ENCODE measurements at places on chromosomes 2 and 18.
A peak's percentile ranks its signal among the peaks of the same experiment; 100 is the strongest.

DNA sequence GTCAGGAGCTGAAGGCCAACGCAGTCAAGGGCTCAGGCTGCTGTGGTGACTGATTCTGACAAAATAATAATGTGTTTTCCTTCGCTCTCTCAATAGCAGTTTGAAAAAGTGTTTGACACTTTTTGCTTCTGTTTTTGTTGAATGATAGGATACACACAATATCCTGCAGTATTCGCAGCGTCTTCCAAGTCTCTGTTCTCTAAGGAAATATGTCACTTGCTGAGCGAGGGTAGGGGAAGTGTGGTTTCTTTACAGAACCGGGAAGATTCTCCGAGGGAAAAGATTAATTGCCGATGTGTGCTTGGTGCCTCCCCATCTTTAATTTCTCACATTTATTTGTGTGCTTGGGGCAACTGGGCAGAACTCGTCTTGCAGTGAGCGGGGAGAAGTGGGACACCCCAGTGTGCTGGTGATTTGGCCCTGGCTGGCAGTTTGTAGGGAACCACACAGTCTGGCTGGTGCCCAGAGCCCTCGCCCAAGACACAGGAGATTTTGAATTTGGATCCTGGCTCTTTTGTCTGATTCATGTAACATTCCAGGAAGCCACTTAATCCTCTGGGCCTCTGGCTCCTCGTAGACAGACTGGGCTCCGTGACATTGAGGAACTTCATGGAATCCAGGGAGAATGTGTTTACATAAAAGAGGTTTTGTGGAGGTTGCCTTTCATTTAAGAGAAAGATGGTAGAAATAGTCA, 169.4 kb downstream of the LDLRAD4 start:
- DNase-seq: no peak

DNA sequence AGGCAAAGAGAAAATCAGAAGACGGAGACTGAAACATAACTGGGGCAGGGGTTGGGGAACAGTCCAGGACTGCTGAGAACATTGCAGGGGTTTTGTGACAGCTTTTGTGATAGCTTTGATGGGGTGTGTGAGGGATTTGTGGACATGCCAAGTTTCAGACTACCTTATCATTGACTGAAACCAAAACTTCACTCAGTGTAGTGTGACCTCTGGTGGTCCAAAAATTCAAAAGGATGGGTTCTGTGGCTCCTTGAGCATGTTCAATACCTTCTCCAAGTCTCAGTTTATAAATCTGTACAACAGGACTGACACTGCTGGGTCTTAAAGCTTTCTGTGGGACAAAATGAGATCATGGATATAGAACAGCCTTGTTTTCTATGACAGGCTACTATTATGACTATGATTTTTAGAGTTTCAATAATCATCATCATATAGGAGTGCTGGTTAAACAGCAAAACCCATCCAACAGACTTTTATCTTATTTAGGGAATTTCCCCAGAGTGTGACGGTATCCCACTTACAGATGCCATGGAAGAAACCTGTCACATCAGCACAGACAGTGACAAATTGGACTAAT, 259.2 kb upstream of the SLC14A2 start:
- no peak for DNase-seq

- DNase-seq: no peak
Observed at GRCh38 chr2:43100883-43101662, 125.3 kb downstream of the ZFP36L2 start.

- peak; percentile 33 for DNase-seq
Observed at GRCh38 chr18:49858309-49859020, 45.1 kb upstream of the ACAA2 start.

GRCh38 chr2:45345331-45346234, 265.5 kb downstream of the SRBD1 start:
- DNase-seq: no peak

GRCh38 chr2:173090973-173091660, 15.5 kb downstream of the MAP3K20 start:
- DNase-seq: no peak

GRCh38 chr2:206837775-206838174, 72.4 kb downstream of the FASTKD2 start:
- no peak for DNase-seq

GRCh38 chr2:105784589-105784988, 39.9 kb downstream of the NCK2 start:
- no peak for DNase-seq

DNA sequence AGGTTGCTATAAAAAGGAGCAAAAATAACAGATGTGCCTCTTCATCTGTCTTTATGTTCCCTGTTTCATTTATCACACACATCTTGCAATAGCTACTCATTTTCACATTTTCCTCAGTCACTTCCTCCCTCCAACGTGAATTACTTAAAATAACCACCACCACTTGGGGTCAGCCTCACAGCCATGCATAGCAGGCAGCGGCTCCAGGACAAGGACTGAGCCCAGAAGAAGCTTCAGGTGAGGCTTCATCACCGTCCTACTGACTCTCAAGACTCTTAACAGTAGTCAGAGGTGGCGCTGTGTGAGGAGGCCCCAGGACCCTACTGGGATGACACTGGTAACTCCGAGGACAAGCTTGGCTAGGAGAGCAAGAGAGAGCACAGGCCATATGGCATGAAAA, 15.5 kb upstream of the ST8SIA5 start:
- DNase-seq: no peak

- DNase-seq: no peak
Observed at GRCh38 chr2:223944166-223944702, 901 bp downstream of the WDFY1 start.

DNA sequence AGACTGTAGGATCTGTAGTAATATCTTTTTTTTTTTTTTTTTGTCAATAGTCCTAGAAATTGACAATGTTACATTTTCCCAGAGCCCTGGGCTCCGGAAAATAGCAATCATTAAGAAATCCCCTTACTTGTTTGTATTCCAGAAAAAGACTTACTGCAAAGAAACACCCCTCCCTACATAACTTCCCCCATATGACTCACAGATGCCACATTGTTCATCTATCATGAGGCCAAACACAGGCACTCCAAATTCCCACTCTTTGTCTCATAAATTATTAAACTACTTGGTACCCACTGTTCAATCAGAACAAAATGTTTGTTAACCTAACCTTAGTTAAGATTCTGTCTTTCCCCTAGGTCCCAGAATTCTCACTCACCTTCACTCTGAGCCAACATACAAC, 53.5 kb downstream of the TEX51 start:
- no peak for DNase-seq

- no peak for DNase-seq
Observed at GRCh38 chr2:65096948-65097347, 33.0 kb downstream of the RAB1A start.

GRCh38 chr2:213227458-213227857, 56.8 kb upstream of the SPAG16 start:
- no peak for DNase-seq

DNA sequence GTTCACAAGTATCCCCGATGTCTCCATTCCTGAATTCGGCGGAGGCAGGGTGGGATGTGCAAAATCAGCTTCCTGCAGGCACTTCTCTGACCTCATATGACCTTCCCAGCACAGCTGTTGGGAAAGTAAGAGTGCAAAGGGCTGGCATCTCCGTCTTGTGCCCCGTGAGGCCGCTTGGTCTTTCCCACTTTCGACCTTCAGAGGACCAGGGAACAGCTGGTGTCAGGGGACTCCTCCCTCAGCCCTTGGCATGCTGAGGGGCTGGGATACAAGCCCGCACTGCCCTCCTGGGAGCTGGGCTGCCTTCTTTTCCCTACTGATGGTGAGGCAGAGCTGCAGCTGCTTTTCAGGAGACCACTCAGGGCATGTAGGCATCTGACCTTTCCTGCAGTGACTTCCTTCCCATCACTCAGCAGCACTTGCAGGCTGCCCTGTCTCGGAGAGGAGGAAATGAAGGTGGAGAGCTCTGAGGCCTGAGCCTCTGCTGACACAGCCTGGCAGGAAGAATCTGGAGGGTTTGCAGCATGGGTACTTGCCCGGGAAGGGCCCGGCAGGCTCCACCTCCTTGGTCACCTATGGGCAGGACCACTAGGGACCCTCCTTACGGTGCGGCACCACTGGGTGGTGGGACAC, 277.2 kb upstream of the HS6ST1 start:
- DNase-seq: no peak

DNA sequence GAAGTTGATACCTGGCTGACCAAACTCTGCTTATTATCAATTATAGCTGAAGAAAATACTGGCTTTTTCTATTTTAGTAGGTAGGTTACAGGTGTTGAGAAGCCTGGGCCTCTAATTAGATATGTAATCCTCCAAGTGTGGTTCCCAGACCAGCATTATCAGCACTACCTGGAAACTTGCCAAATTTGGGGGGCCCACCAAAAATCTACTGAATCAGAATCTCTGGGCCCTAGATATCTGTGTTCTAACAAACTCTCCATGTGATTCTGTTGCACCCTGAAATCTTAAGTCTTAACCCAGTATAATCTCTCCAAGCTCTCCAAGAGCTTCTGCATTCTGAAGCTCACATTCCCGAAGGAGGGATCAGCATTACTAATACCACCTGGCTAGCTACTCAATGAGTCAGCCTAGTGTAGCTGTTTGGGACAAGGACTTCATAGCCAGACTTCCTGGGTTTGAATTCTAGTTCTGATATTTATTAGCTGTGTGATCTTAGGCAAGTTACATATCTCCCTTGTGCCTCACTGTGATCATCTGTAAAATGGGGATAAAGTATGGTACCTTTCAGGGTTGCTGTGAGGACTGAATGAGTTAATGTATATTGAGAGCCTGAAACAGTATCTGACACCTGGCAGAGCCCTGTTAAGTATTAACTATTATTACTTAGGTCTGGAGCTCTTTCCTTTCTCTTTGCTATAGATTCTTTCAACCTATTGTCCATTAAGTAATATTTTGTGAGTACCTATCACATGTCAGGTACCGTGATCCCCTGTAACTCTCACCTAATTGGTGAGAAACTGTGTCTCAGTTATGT, 94.1 kb upstream of the CD302 start:
- no peak for DNase-seq

DNA sequence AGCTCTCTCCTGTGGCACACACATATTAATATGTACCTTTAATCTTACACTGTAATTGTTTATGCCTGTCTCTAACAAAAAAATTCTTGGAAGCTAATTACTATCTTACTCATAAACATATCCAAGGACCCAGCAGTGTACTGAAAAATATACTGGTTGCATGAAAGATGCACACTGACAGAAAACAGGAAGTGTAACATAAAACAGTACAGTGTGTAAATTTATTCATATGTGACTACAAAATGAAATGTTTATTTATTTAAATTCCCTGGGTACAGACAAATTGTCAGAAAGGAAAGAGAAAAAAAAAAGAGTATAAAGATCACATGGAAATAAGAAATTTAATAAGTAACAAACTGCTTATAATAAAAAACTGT, 28.5 kb downstream of the TMEM131 start:
- no peak for DNase-seq

DNA sequence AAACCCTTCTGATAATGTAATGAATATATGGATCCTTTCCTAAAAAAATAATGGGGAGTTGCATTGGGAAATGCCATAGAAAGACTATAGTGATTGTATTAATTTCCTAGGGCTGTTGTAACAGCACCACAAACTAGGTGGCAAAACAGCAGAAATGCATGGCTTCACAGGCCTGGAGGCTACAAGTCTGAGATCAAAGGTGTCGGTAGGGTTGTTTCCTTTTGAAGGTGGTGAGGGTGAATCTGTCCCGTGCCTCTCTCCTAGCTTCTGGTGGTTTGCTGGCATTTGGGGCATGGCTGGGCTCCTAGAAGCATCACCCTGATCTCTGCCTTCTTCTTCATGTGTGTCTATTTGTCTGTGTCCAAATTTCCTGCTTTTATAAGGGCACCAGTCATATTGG, 149.7 kb downstream of the INHBB start:
- DNase-seq: no peak

DNA sequence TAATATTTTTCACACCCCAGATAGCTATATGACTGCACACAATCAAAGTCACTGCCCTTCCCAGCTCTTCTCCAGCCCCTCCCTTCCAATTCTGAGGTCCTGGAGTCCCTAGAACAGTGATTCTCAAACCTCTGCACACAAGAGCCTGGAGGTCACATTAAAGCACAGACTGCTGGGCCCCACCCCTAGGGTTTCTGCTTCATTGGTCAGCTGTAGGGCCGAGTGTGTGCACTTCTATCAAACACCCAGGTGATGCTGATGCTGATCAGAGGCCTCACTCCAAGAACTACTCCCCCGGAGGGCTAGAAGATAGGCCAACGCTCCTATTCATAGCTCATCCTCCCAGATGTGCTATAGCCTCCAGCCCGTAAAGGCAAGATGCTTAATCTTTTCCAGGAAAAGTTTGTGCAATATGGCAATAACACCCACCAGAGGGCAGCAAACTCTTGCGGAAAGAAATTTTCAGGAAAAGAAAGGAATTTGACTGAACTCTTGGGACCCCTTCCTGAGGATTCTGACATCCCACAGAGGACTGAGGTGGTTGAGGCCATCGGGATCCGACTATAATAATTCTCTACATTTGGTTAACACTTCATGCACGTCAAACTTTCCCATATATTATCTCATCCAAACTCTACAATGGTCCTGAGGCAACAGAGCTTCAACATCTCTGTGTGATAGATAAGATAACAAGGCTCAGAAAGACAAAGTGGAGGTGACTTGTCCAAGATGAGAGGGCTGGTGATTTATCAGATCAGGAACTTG, 194.2 kb upstream of the PKDCC start:
- DNase-seq: no peak

DNA sequence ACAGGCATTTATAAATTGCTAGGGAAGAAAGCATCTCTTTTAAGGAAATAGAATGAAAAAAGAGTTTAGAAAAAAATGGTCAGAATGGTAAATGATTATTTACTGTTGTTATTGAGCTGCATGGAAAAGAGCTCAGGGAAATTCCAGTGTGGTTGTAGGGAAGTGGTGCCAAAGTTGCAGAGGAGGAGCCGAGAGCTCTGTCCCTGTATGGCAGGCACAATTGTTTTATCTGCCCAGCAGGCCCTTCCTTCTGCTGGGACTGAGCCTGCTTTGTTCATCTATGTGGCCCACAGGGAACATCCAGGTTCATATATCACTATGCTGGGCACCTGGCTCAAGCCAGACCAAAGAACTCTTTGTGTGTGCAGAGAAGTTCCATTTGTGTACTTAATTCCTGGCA, 80.8 kb upstream of the AGAP1 start:
- no peak for DNase-seq

DNA sequence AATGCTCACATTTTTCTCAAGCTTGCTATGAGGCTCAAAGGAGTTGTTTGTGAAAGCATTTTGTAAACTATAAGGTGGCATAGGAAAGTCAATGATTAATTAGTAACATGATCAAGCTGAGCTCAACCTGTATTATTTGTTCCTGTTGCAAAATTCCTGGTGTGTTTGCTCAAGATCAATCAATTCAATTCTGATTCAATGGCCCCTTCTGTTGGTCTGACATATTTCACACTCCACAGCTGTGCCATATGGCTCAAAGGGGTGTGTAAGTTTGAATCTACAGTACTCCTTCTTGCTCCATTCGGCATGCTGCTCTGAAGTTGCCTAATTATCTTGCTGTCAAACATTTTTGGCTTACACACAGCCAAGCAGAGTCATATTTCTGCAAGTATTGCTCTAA, 341.6 kb upstream of the LRP1B start:
- no peak for DNase-seq

- DNase-seq: no peak
Observed at GRCh38 chr2:104944495-104944894, 90.6 kb downstream of the POU3F3 start.
